ENCODE measurements at places on chromosomes 6 and 20.

- no peak for DNase-seq
Measured at GRCh38 chr20:49935746-49936152, 448 bp upstream of the RNF114 start.

GRCh38 chr6:45959534-45960145 lies 56.0 kb downstream of the CLIC5 start:
- no peak for DNase-seq

- DNase-seq, result no peak
Measured at GRCh38 chr20:5539691-5540090, 210.5 kb upstream of the SHLD1 start.

DNA sequence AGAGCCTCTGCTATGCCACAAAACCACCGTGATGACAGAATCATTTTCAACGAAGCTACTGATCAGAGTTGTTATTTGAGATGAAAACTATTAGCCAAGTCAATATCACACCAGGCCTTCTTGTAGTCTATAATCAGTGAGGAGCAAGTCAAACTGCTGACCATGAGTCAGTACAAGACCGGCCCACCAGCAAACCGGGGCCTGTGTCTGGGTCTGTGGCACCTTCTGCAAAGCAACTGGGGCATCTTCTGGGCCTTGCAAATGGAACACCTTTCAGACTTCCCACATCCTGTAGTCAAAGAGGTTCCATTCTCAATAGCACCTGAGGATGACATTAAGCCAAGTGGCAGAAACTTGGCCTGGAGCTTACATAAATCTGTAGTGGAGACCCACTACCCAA lies 38.5 kb downstream of the CPXM1 start:
- no peak for DNase-seq

- DNase-seq, result no peak
Measured at GRCh38 chr6:75201901-75202672, 3.8 kb downstream of the COL12A1 start.

GRCh38 chr6:138577151-138577915 lies 78.0 kb upstream of the NHSL1 start:
- no peak for DNase-seq

DNA sequence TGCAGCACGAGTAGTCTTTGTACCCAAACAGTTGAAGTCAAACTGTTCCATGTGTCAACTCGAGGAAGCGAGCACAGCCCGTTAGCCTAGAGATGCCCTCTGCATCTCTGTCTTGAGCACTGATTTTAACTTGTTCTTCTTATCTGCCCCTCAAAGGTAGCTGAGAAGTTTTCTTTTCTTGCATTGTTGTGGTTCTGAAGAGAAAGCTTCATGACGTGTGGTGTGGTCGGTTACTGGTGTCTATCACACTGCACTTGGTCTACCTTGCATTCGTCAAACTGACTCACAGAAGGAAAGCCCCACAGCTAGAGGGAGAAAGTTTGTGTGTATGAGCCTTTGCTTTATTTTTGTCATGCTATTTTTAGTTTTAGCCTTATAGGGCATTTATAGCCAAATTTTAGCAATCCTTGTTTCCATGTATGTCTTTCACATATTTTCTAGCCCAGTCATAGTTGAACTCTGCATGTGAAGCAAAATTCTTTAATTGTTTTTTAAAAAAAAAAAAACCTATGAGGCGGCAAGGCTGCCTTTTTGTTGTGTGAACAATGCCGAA lies 115.1 kb downstream of the JAG1 start:
- DNase-seq, result peak; percentile 22

DNA sequence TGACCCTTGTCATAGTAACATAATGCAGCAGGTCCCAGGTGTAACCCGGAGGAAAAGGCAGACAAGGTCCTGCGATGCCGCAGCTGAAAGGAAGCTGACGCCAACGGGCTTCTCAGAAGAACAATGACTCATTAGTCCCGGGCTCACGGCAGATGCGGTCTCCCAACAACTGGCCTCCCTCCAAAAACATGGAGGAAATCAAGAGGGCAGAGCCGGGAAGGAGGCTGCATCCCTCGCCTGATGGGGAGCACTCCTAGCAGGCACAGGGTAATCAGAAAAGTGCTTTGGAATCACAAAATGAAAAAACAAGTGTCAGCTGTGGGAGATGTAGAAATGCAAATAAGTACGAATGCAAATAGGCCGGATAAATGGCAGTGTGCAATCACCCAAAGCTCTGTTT lies 165.2 kb upstream of the AGPAT4 start:
- no peak for DNase-seq

DNA sequence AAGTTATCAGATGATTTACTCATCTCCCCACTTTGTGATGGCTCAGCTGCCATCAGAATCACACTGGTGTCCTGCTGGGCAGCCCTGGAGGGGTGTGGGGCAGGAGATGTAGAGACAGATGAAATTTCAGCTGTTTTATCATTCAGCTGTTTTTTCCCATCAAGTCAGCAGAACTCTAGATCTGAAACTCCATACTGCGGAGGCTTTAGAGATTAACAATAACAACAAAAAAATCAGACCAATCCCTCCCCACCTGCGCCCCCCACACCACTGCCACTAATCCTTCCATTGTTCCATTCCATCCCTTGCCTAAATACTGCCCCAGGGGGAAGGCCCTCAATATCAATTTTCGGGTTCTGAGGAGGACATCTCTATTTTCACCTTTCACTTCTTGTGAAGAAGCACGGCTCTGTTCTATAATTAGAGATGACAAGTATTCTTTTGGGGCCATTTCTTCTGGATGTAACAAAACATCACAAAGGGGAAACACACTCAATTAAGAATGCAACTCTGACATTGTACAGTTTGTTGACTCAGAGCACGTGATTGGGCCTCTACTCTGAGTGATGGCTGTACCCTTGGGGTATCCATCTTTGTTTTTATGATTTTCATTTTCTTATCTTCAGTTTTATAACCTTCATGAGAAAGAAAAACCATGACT lies 396.3 kb downstream of the ZFAND3 start:
- no peak for DNase-seq

DNA sequence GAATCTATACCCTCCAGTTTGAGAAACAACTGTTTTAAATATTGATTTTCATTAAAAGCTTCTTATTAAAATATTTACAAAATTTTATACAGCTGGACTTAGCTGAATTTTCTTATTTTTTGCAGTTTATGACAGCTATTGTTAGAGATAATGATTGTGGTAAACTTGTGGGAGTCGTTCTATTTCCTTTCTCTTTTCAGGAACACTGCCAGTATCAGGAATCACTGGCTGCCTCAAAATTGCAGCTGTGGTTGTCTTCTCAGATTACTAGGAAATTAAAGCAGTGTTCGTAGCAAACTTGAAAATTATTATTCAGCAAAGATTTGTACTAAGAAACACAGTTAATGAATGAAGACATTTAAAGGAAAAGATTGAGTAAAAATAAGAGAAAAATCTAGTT lies 311.0 kb downstream of the CENPW start:
- DNase-seq, result no peak

- DNase-seq, result no peak
Measured at GRCh38 chr6:81762132-81762531, 9.7 kb upstream of the TENT5A start.

GRCh38 chr6:148272597-148272996 lies 70.0 kb upstream of the SASH1 start:
- DNase-seq, result no peak

- no peak for DNase-seq
Measured at GRCh38 chr20:62280303-62280702, 22.5 kb upstream of the ADRM1 start.

DNA sequence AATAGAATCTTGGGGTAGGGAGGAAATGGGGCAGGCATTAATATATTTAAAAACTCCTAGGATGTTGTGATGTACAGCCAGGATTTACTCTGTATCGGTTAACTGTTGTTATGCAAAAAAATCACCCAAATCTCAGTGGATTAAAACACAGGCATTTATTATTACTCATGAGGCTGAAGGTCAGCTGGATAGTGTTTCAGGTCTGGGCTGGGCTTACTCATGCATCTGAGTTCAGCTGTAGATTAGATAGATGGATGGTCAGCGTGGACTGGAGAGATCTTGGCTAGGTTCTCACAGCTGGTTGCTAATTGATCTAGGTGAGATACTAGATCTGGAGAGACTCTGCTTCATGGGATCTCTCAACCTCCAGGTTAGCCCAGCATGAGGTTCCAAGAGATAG lies 131.4 kb downstream of the BTBD3 start:
- DNase-seq, result no peak

- no peak for DNase-seq
Measured at GRCh38 chr6:75486850-75487518, 6.6 kb downstream of the FILIP1 start.

GRCh38 chr6:98769546-98769945 lies 64.8 kb upstream of the POU3F2 start:
- DNase-seq, result no peak

GRCh38 chr6:90086517-90086916 lies 192.2 kb downstream of the GJA10 start:
- no peak for DNase-seq

GRCh38 chr20:58432186-58432954 lies 43.3 kb downstream of the VAPB start:
- no peak for DNase-seq

DNA sequence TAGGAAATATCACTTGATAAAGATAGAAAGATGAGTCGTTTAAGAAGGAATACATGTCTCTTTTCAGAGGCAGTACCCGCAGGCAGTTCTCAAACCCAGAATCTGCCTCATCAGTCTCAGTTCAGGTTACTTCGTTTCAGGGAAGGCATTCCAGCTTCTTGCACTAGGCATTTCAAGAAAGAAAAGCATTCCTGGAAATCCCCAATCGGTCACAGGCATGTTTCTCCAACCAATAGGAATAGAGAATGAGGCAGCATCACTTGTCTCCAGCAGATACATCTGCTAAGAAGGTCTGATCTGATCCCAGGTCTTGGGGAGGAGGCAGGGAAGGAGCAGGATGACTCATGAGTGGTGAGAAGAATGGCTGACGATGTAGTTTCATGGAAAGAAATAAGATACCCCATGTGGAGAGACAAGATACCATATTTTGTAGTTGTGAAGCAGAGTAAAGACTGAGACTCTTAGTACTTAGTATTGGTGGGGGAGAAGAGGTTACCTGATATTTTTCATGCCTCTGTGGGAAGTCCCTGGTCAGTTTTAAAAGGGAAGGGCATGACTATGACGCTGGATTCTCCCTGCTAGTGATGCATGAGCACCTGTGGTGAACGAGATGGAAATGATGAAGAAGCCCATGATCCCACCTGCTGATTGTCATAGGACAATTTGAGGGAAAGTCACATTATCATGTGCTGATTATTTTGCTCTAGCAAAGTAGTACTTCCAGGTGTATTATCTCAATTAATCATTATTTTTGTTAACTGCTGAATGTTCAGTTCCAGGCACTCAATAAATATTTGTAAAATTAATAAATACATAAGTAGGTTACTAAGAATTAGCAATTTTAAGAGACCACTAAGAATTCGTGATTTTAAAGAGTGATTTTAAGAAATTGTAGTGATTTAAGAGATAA lies 20.3 kb upstream of the HLA-DRB1 start:
- DNase-seq, result no peak

DNA sequence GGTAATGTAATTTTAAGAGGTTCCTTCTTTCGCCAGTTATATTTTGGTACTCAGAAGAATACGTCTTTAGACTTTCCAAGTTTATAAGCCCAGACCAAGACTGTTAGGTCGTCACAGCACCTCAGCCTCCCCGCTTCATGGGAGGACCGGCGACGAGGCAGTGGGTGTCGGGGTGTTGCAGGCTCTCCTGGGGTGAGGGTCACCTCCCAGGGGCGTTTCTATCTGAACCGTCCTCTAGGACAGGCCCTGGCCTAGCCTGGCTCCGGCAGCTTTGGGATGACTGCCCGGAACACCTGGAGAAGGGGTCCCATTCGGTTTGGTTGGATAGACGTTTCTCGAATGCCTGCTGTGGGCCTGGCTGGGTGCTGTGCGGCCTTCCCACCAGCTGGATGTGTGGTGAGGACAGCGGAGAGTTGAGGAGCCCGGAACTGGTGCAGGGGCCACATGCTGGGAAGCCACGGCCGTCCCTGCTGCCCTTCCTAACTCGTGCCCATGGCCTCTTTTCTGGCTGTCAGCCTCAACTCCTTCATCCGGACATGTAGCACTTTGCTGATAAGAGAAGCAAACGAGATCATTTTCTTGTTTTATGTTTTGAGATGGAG lies 1.1 kb downstream of the OSBPL2 start:
- no peak for DNase-seq

- DNase-seq, result no peak
Measured at GRCh38 chr20:9478771-9479170, 35.6 kb upstream of the LAMP5 start.

- no peak for DNase-seq
Measured at GRCh38 chr6:47253136-47253535, 56.6 kb downstream of the TNFRSF21 start.

DNA sequence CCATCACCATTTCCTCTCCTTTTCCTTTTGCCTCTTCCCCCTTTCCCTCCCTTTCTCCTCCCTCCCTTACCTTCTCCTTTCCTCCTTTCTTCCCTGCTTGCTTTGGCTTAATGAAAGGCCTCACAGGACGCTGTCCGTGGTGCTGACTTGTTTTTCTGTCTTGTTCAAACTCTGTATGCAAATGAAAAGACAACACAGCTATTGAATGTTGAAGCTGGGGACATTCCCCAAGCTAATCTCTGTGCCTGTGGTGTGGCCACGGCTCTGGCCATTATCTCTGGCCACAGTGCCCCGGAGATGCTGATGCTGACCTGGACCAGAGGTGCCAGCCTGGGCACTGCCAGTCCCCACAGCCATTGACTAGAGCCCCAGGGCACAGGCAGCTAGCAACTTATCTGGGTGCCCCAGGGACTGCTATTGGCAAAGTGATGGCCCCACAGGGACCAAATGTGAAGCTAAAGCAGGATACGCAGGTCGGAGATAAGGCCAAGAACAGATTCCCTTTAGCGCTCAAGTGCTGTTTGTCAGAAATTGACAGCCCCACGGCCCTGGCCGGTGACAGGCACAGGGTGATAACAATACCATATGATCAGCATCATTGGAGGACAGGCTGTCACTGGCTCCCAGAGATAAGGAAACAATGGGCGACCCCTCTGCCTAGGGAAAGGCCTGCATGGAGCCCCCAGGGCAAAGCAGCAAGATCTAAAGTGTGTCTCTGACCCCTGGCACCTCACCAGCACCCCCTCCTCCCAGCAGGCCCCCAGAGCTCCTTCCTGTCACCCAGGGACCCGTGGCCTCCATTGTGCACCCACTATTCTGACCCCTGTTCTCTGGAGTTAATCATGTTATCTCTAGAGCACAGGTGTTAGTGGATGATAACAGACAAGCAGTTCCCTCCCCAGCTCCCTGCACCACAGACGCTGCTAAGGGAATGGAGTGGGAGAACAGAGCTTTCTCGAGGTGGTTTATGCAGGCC lies 31.6 kb upstream of the SLC32A1 start:
- DNase-seq, result peak; percentile 20
